ENCODE measurements at places on chromosomes 11 and 22.

- no peak for DNase-seq
Measured at GRCh38 chr11:102640946-102641345, 15.8 kb upstream of the MMP20 start.

GRCh38 chr22:17131686-17132085 lies 10.5 kb upstream of the TMEM121B start:
- no peak for DNase-seq

DNA sequence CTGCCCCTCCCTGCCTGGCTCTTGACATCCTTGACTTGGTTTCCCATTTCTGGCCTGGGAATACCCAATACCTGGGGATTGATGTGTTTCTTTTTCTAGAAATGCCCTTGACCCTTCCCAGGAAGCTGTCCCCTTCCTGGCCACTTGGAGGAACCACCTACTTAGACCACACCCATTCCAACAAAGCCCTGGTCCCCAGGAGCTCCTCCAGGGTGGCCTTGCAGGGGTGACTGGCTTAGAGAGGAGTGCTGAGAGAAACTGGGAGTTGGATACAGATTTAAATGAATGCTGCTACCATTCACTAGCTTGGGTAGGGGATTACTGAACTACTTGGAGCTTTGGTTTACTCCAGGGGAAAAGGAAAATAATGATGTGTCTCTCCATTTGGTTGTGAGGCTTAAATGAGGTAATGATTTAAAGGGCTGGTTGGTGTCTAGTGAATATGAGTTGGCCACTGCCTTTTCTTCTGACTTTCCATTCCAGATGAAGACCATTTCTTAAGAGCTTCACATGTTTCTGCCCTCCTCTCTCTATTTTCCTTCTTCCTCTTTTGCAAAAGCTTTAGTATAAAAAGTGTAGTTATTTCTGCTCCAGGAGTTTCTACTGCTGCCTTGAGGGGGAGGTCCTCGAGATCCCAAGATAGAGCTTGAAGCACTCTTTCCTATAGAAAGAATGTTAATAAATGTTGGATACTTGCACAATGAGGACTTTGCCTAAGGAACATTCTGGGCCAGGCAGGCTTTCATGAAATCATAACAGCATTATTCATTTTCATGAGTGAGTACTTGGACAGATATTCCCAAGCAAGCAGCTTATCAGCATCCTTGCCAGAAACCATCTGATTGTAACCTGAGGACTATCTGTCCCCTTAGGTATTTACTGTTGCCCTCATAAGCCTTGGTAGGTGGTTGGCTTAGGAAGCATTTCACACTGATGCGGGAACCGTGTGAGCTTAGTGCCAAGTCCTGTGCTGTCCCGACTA lies 22.4 kb downstream of the PANX1 start:
- no peak for DNase-seq

- DNase-seq, result no peak
Measured at GRCh38 chr11:72950685-72951084, 136.5 kb downstream of the ATG16L2 start.

GRCh38 chr11:84686716-84687115 lies 940.4 kb downstream of the DLG2 start:
- DNase-seq, result no peak

DNA sequence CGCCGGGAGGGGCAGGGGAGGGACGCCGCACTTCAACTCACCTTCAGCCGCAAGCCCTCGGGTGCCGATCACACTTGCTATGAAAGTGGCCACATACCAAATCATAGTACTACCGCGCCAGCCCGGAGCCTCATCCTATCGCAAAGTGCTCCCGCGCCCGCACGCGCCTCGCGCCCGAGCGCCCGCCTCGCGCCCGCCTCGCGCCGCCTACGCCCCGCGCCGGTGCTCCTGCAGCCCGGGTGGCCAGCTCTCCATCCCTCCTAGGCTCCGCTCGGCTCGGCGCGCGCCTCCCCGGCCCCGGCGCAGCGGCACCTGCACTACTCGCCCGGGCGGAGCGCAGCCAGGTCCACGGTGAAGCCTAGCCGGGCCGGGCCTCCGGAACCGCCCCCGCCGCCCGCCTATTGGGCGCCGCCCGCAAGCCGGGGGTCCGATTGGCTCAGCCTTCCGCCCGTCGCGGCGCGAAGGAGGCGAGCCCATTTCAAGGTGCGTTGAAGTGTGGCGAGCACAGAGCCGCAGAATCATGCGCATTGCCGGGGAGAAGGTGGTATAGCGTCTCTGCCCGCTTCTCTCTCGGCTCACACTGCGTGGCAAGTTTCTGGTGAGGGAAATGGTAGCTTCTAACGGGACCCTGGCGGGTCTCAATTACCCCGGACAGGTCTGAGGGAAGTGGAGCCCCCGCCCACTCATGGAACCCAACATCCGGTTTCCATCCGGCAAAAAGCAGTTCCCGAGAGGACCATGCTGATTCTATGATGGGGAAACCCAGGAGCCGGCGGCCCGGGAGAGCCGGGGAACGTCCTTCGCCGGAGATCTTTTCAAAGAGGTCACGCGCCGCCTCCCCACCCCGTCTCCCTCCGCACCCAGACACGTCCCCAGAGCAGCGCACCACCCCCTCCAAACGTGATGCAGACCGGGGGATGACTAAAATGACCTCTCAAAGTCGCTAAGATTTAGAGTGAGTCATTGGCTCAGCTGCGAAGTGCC lies at the start of gene IGSF9B:
IGSF9B (minus strand) TSS at position 319 of the 984 bp plus-strand sequence; CDS start at position 105, 214 bp downstream.
- peak; percentile 92 for DNase-seq

GRCh38 chr11:46296059-46296527 lies 18.6 kb downstream of the CREB3L1 start:
- DNase-seq, result no peak

DNA sequence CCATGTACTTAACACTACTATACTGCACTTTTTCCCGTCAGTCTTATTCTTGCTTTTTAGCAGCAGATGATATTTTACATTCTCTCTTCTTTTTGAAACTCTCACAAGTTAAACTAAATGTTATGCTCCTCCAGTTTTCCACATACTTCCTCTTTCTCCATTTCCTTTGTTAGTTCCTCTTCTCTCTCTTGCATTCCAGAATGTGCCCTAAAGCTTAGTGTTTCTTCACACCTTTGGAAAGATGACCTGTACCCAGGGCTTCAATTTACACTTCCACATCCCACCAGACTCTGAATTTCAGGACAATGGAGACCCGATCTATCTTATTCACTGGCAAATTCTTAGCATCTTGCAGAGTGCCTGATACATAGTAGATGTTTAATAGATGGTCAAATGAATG lies 51.8 kb downstream of the APIP start:
- DNase-seq, result no peak

DNA sequence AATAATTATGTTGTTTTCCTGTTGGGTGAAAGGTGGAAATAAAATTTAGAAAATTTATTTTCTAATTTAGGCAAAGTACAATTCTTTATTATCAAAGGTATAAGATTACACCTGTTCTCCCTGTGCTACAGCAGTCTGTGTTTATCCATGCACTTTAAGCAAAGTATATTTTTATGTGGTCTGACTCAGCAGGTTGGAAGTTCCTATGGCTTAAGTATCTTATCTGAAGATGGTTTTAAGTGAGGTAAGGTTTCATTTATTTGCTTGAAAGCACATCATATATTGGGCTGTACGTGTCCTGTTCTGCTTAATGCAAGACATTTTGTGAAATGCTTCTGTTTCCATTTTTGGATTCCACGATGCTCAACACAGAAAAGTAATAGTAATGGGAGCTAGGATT lies 14.6 kb downstream of the PPME1 start:
- DNase-seq, result no peak

DNA sequence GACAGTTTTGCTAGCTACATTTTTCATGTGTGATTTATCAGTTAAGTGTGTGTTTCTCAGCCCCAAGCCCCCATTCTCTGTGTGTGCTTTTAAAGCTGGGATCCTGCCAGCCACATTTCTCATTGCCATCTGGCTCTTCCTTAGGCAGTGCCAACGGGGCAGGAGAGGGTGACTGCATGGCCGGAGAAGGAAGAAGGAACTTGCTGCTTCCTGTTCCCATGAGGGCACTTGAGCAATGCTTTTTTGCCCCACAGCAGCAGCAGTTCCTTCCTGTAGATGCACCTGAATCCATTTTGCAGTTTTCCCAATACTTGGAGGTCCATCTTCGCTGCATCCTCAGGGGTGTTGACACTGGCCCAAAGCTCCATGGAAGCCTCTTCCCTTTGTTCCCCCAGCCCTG lies 37.5 kb downstream of the TNRC6B start:
- no peak for DNase-seq

DNA sequence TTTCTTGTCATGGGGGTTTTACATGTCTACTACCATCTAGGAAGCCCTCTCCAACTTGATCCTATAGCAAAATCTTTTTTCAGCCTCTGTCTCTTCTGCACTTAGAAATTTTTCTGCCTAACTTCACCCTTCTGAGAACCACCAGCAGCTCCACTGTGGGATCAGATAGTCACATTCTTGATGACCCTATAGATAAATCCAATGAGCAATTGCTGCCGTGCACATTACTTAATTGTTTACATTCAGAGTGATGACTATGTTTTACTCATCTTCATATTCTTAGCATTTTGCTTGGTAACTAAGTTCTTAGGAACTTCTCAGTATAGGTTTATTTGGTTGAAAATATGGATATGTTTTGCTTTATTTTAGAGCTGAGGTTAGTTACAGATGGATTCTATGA lies 12.4 kb upstream of the ETS1 start:
- no peak for DNase-seq

- peak; percentile 18 for DNase-seq
Measured at GRCh38 chr11:58958500-58958899, 19.2 kb downstream of the GLYATL1 start.

DNA sequence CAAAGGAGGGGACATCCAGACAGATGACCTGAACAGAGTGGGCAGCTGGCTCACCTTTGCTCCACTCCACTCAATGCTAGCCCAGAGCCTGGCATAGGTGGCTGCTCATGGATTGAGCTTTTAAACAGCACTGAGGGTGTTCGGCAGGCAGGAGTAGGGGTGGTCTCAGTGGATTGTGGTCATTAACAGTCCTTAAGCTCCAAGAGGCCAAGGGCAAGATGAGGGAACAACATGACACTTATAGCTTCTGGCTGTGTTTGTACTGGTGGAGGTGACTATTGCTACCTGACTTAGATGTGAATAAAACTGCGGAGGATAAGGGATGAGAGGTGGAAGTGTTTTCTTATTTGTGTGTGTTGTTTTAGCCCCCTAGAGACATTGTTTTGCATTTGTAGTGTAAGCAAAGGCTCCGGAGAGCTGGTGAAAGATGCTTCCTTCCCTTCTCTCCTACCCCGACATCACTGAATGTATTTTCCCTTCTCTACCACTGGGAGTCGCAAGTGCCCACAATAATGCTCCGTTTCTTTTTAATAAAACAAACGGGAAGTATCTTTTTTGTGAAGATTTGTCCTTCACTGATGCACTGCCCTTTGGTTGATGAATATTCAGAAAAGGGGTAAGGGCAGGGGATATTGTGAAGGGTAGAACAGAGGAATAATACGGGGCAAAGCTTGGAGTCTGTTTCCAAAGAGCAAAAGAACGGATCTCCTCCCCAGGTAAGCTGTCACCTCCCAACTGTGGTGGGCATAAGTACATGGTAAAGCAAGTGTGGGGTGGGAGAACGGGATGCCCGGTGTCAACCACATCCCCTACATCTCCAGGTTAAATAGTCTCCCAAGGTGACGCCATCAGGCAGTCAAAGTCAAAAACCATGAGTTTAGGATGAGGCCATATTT lies 27.5 kb upstream of the MTNR1B start:
- no peak for DNase-seq

- no peak for DNase-seq
Measured at GRCh38 chr22:29096736-29097669, 24.2 kb downstream of the KREMEN1 start.

GRCh38 chr22:44615146-44615545 lies 86.9 kb upstream of the PRR5 start:
- no peak for DNase-seq

- DNase-seq, result no peak
Measured at GRCh38 chr11:11280826-11281225, 72.2 kb downstream of the CSNK2A3 start.

DNA sequence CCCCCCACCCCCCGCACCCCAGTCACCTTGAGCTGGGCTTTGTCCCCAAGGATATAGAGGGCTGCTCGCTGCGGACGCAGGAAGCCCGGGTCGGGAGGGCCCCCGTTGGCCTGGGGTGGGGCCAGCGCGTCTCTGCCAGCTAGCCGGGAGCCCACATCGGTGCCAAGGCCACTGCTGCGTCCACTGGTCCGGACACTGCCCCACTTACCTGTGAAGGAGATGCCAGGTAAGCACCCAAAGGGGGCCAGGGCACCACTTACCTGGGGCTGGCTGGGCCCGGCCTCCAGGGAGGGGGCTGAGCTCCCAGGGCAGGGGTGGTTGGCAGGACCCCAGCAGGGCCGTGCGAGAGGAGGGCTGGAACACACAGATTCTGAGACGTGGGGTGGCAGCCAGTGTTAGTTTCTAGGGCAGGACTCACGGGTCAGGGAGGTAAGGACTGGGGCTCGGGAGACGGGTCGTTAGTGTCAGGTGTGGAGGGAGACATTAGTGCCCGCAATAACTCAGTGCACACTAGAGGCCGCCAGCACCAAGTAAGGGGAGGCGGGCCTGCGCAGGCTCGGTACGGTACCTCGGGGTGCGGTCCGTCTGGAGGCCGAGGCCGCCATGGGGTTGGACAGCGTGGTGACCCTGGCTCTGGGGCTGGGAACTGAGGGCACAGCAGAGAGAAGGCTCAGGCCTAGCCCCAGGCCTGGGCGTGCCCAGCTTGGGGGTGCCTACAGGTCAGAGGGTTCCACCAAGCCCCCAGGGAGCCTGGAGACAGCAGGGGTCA lies 18.2 kb downstream of the SBF1 start:
- no peak for DNase-seq

DNA sequence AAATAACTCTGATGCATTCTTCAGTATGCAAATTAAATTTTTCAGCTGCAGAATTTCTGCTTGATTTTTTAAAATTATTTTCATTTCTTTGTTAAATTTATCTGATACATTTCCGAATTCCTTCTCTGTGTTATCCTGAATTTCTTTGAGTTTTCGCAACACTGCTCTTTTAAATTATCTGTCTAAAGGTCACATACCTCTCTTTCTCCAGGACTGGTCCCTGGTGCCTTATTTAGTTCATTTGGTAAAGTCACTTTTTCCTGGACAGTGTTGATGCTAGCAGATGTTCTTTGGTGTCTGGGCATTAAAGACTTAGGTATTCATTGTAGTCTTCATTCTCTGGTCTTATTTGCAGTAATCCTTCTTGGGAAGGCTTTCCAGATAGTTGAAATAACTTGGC lies 577.4 kb upstream of the LUZP2 start:
- no peak for DNase-seq

GRCh38 chr22:45014654-45015053 lies 4.8 kb upstream of the PHF21B start:
- DNase-seq, result no peak

DNA sequence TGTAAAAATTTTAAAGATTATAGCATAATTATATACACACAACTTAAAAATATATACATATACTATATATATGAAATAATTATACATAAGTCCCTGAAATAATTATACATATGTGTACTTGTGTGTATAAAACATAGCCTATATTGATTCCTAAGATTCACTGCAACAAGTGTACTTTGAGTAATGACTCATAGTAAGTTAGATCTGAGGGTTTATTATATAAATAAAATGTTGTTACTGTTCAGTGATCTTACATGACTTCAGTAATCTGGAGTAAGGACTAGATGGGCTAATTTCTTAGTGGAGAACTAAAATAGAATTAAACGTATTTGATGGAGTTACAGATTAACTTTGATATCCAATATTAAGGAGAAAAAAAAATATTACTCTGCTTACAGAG lies 350.5 kb downstream of the CNTN5 start:
- DNase-seq, result no peak

GRCh38 chr11:82732734-82733443 lies 775 bp downstream of the FAM181B start:
- no peak for DNase-seq

- no peak for DNase-seq
Measured at GRCh38 chr11:83007909-83008580, 63.7 kb downstream of the RAB30 start.

GRCh38 chr22:43302531-43303041 lies 40.6 kb downstream of the SCUBE1 start:
- no peak for DNase-seq
